Activated naive CD4-positive, alpha-beta T cell (primary cell): ENCODE measurements at places on chromosomes 6 and 20.

DNA sequence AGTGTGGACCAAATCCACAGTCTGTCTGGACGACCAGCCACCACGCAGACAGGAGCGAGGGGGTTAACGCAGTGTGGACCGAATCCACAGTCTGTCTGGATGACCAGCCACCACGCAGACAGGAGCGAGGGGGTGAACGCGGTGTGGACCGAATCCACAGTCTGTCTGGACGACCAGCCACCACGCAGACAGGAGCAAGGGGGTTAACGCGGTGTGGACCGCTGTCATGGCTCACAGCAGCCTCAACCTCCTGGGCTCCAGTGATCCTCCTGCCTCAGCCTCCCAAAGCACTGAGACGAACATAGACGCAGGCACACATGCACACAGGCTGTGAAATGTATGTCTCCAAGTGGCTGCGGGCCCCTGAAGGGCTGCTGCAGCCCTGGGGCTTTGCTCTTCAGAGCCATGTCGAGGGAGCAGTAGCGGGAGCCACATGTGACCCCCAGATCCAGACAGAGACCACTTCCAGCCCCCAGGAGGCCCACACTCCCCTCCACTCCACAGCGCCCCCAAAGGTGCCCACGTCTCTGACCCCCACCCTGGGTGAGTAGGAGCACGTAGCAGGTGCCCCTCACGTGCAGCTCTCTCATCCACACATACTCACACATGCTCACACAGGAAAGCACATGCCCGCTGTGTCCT, 98.1 kb downstream of the YTHDF1 start:
- DNase-seq, result no peak

- DNase-seq, result no peak
Observed at GRCh38 chr6:1641343-1641885, 31.7 kb downstream of the FOXC1 start.

DNA sequence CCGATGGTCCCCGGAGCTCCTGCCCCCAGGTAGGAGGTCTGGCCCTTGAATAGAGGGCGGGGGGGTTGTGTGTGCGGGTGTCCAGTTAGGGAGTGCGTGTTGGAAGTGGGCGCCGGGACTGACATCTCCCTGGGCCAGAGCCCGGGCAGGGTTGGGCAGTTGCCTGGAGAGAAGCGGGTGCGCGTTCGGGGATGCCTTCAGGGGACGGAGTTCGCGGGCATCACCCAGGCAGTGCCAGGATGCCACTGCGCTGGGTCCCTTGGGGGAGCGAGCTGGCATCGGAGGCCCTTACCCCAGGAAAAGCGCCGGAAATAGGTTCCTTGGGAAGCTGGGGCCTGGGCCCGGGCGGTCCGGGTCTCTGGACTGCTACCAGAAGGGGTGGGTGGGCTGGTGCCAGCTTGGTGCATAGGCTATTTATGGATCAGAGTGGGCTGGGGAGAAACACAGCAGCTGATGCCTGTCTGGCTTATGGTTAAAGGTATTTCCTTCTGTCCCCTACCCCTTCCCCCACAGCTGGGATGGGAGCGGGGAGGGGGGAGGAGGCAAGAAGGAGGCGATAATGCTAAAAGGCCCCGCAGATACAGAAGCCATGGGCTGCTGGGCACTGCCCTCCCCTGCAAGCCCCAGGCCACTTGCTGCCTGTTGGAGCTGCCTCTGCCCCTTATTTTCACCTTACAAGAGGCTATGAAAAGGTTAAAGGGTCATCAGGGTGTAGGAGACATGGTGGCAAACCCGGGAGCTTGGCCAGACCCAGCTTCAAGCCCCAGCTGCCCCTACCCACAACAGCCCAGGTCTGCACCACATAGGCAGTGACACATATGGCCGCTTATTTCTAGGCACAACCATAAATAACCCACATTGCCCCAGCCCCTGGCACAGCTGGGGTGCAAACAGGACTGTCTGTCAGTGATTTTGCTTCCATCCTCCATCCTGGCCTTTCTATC, 638 bp downstream of the PACSIN1 start:
- DNase-seq, result no peak

DNA sequence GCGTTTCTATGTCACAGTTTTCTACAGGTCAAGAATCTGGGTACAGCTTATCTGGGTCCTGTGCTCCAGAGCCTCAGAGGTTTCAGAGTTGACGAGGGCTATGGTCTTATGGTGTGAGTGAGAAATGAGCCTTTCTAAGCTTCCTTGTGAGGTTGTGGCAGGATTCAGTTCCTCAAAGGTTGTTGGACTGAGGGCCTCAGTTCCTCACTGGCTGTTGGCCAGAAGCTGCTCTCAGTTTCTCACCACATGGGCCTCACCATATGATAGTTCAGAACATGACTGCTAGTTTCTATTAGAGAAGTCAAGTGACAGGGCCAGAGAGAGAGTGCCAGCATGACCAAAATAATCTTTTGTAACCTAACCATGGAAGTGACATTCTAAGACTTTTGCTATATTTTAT, 96.1 kb downstream of the NUS1 start:
- DNase-seq, result no peak

GRCh38 chr6:3330199-3330598, 71.5 kb downstream of the PSMG4 start:
- no peak for DNase-seq

- DNase-seq, result no peak
Observed at GRCh38 chr6:169568314-169569087, 133.3 kb downstream of the WDR27 start.

DNA sequence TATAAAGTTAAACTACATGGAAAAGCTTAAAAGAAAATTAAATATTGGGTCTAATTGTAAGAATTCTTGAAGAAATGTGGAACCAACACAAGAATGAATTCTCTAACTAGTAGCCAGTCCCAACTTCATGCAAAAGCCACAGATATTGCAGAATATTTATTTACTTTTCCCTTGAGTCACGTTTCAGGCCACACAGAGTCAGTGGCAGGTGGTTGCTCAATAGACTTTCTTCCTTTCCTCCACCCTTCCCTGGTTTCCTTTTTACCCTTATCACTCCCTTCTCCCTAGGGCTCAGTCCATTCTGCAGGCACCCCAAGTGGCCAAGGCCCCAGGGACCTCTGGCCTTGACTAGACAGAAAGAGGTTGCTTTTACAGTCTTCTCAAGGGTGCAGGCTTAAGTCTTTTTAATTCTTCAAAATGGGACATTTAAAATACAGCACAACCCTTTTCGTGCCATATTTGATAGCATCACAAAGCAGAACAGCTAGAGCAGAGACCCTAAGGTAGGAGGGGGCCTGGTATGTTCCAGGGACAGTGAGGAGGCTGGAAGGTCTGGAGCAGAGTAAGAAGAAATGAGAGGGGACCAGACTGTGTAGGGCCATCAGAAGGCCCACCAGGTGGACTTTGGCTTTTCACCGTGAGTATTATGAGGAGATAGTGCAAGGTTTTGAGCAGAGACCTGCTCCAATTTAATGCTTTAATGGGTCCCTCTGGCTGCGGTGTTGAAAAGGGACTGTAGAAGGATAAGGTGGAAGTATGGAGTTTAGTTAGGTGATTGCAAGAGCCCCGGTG, 65.0 kb downstream of the HDDC2 start:
- DNase-seq, result no peak

DNA sequence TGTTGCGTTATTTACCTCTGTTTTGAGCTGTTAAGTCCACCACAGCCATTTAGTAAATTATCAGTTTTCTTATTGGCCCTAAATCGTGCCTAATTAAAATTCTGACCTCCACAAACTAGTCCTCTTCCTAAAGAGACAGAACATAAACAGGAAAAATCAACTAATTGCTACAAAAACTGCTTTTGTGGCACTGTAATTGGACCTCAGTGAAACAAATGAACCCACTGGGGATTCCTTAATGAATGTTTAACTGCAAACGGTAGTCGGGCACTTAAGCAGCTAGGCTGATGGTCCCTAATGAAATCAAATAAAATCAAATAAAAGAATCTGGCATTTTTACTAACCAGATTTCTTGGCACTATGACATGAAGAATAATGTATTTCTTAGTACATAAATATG, 513.4 kb upstream of the SLC35B3 start:
- no peak for DNase-seq

- no peak for DNase-seq
Observed at GRCh38 chr6:51855310-51856082, 231.9 kb downstream of the PKHD1 start.

DNA sequence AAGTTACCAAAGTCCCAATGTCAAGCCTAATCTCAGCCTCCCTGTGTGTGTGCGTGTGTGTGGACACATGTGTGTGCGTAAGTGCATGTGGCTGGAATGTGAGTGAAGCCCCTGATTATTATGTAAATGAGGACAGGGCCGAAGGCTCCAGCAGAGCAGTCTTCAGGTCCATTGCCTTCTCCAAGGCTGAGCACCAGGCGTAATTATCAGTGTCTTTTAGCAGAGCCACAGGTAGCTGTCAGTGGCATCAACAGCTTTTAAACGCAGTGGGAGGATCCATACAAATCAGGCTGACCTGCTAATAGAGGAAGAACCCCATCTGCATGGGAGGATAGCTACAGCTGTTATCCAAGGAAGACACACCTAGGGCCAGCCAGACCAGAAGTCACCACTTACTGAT, 324.3 kb upstream of the MOCS1 start:
- DNase-seq, result no peak

DNA sequence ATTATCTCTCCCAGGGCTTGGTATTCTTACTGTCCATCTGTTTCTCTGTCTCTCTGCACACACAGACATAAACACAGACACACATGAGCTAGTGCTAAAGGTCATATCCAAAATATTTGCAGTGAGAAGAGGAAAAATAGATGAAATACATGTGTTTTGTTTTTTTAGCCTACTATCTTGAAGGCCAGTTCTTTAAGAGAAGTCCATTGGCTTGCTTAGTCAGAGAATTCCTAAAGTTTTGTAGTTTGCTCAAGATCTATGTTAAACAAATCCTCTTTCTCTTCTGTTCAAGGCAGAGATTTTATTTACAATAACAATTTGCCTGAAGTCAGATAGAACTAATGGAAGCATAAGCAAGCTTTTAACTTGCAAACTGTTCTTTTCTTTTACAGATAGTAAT, 120.0 kb upstream of the AKIRIN2 start:
- no peak for DNase-seq

GRCh38 chr6:53411451-53411850, 62.7 kb upstream of the ELOVL5 start:
- no peak for DNase-seq

- DNase-seq, result no peak
Observed at GRCh38 chr6:32614366-32615081, 22.7 kb upstream of the HLA-DQA1 start.

- DNase-seq, result no peak
Observed at GRCh38 chr20:5413394-5413793, 96.6 kb upstream of the PROKR2 start.

GRCh38 chr6:122640366-122640765, 30.2 kb downstream of the PKIB start:
- DNase-seq, result no peak

GRCh38 chr20:48813446-48813747, 14.4 kb downstream of the PREX1 start:
- DNase-seq, result no peak

DNA sequence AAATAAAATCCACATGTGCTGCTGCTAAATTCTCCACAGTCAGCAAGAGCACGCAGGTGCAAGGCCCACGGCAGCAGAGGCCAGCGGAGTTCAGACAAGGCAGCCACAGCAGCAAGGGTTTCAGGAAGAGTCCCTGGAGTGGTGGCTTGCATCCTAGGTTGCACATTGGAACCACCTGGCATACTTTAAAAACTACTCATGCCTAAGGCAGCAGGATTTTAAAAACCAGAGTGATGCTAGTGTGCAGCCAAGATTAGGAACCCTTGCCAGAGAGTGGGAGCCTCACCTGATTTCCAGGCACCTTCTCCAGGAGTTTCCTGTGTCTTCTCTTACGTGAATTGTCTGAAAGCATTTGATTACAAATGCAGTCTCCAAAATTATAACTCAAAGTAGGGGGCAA, 104.0 kb upstream of the GPR6 start:
- no peak for DNase-seq

GRCh38 chr6:33744001-33744848, 2.5 kb downstream of the IP6K3 start:
- DNase-seq, result peak; percentile 68

DNA sequence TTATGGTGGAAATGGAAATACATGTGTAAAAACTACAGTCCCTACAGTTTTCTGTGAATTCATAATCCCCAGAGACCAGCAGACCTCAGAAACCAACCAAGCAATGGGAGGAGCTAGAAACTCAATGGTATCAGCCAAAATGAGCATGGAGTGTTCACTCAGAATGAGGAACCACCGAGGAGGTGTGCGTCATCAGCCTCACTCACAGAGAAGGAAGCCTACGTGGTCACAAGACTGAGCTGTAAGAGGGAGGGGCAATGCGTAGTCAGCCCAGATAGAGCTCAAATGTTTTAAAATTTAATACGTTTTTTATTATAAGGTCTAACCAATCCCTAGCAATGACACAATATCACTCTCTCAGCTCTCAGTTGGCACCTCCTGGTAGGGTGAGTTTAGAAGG, 17.4 kb downstream of the MYLK4 start:
- DNase-seq, result no peak

DNA sequence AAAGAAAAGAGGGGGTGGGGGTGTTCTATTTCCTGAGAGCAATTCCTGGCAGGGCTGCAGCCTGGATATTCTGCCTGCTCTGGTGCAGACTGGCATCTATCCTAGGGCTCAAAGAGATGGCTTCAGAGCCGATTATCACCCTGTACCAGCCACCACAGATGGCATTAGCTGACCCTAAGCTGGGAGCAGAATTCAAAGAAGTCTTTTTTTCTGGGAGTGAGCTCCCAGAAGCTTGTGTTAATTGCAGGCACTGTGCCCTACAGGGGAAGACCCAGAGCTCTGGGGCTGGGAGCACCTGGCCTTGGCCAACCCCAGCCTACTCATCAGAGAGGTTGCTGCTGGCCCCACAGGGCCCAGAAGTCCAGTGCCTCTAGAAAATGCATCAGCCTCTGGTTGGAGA, 85.9 kb downstream of the PXDC1 start:
- no peak for DNase-seq

- no peak for DNase-seq
Observed at GRCh38 chr6:25008707-25009392, 73.1 kb upstream of the RIPOR2 start.

DNA sequence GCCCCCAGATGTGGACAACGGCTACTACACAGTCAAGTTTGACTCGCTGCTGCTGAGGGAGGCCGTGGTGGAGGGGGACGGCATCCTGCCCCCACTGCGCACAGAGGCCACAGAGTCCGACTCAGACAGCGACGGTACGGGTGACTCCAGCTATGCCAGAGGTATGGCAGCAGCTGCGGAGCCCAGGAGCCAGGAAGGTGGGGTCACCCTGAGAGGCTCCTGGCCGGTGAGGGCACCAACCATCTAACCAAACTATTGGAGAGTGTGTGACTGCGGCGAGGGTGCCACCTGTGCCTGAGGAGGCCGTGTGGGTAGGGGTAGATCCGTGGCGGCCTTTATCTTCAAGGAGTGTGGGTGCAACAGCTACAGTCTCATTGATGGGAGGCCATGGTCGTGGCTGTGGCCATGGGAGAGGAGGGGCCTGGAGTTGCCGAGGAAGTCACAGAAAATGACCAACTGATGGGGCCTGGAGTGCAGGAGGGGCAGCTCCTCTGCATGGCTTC, 2.8 kb upstream of the LIME1 start:
- DNase-seq, result no peak

DNA sequence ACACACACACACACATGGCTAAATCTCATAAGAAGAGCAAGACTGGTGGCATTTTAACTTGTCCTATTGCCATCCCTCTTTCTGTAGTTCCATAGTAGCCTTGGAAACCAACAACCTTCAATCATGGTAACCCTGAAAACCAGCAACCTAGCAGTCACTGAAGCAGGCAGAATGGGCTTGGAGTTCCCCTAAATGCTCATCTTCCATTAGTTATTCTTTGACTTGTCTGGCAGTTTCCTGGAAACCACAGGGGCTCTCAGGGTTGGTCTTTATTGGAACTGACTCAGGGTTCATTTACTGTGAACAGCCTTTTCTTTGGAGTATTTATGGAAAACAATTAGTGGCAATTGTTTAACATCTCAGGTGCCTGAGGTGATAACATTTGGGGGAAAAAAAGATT, 19.4 kb upstream of the BRPF3 start:
- no peak for DNase-seq
